ENCODE measurements at places on chromosomes 1 and 21. TPM values are rescaled to one million over a fixed set of nuclear protein-coding genes. Genes with fewer than 3 reads are reported as not detected.

DNA sequence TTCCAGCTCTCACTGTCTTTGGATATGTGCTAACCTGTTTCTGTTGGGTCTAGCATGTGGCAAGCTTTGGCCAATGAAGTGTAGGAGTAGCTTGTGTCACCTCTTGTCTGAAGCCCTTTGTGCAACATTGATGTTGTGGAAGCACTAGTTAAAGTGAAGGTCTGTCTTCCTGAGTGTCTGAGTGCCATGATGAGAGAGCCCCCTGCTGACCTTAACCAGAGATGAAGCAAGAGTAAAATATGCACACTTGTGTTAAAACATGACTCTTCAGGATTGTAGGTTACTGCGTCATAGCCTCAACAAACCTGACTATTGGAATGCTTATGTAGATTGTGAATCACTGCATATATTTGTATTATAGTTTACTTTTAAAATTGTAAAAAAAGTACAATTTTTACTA lies 103.7 kb downstream of the NCAM2 start:
- H3K4me1 ChIP-seq: no peaks in the 10 kb centered on the region
- H3K27me3 ChIP-seq: no peaks in the 10 kb centered on the region
- H3K36me3 ChIP-seq: no peaks in the 10 kb centered on the region
- no peak overlapping the region for H3K4me3 ChIP-seq
- peak; percentile 67 for DNase-seq

The AMY2A gene
- not detected for total RNA-seq

The LRIG2 gene
- total RNA-seq: 27.9 TPM

GRCh38 chr1:54081306-54082270 lies 28.2 kb downstream of the TCEANC2 start:
- H3K36me3 ChIP-seq: no peaks in the 10 kb centered on the region
- H3K4me1 ChIP-seq: no peaks in the 10 kb centered on the region
- no peak overlapping the region for H3K4me3 ChIP-seq
- peak; percentile 97 for DNase-seq

GRCh38 chr1:10309243-10310011 lies 89.4 kb upstream of the PGD start:
- no peak overlapping the region for H3K4me3 ChIP-seq
- H3K27me3 ChIP-seq: no peaks in the 10 kb centered on the region
- H3K36me3 ChIP-seq: peaks cover 49% of the 10 kb centered on the region
- no peak for DNase-seq
- H3K27ac ChIP-seq: no peak overlapping the region

GRCh38 chr21:25501996-25502665 lies 105.2 kb downstream of the MRPL39 start:
- no peaks in the 10 kb centered on the region for H3K4me1 ChIP-seq
- no peak for DNase-seq
- no peak overlapping the region for H3K4me3 ChIP-seq
- no peaks in the 10 kb centered on the region for H3K27me3 ChIP-seq

GRCh38 chr1:113677250-113678158 lies 81.8 kb downstream of the PHTF1 start:
- no peak for DNase-seq
- H3K4me1 ChIP-seq: no peaks in the 10 kb centered on the region
- no peak overlapping the region for H3K4me3 ChIP-seq
- H3K36me3 ChIP-seq: peaks cover 65% of the 10 kb centered on the region
- no peak overlapping the region for H3K27ac ChIP-seq

DNA sequence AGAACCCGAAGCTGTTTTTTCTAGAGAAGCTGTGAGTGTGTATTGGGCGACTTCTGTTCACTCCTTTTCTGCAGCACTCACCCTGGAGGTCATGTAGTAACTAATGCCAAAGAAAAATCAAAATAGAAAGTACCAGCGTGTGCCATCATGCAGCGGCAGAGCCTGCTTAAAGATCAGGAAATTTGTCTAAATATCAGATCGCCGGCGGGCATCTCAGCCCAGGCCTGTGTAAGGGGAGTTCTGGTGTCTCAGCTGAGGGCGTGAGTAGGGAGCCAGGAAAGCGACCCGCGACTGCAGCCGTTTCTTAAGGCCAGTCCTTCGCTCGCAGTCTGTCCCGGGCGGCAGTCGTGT lies 768 bp downstream of the EDARADD start:
- DNase-seq: no peak
- peaks cover 26% of the 10 kb centered on the region for H3K27me3 ChIP-seq
- H3K36me3 ChIP-seq: no peaks in the 10 kb centered on the region
- H3K27ac ChIP-seq: no peak overlapping the region

DNA sequence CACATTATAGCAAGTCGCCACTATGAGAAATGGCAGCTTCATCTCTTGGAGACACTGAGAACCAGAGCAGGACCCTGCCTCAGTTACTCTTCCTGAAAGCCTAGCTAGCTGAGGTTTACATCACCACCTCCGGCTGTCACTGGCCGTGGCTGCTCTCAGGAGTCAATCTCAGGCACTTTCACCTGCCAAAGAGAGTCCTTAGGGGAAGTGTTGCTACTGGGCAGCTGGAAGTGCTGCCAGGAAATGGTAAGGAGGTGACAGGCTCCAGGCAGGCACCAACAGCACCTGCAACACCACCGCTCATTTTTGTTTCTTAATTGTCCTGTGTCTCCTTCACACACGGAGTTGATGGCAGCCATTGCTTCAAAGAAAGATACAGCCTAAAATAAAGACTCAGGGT lies 92.5 kb downstream of the DSCAM start:
- DNase-seq: no peak
- no peak overlapping the region for H3K4me3 ChIP-seq
- no peak overlapping the region for H3K27ac ChIP-seq
- H3K27me3 ChIP-seq: no peaks in the 10 kb centered on the region
- H3K36me3 ChIP-seq: no peaks in the 10 kb centered on the region

GRCh38 chr1:21672478-21673276 lies 3.5 kb upstream of the RAP1GAP start:
- no peaks in the 10 kb centered on the region for H3K4me1 ChIP-seq
- no peak overlapping the region for H3K4me3 ChIP-seq
- peaks cover 2% of the 10 kb centered on the region for H3K36me3 ChIP-seq
- peaks cover 11% of the 10 kb centered on the region for H3K27me3 ChIP-seq
- DNase-seq: no peak
- H3K27ac ChIP-seq: no peak overlapping the region

GRCh38 chr1:94314222-94314858 lies 77.0 kb upstream of the ARHGAP29 start:
- no peak for DNase-seq
- H3K4me1 ChIP-seq: peaks cover 9% of the 10 kb centered on the region
- H3K36me3 ChIP-seq: no peaks in the 10 kb centered on the region
- peaks cover under 1% of the 10 kb centered on the region for H3K27me3 ChIP-seq
- H3K27ac ChIP-seq: no peak overlapping the region

DNA sequence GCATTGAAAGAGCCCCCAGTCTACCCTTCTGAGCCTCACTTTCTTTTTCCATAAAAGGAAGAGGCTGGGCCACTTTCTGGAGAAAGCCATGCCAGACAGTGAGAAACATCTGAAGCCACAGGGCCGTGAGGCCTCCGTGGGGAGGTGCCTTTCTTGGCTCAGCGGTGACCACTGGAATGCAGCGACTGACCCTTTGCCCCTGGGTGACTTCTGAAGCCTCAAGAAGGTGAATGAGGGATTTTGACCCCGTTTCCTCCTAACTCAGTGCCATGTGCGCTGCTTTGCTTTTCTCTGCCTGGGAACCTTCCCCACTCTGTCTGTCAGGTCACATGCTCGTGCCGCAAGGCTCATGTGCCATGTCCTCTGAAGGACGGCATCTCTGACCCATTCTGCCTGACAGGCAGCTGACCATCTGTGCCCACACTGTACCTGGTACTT lies 44.7 kb upstream of the A3GALT2 start:
- peak overlapping the region; percentile 100 for H3K27ac ChIP-seq
- no peak overlapping the region for H3K4me3 ChIP-seq
- H3K4me1 ChIP-seq: peaks cover 44% of the 10 kb centered on the region
- peaks cover 14% of the 10 kb centered on the region for H3K27me3 ChIP-seq
- no peak for DNase-seq
- no peaks in the 10 kb centered on the region for H3K36me3 ChIP-seq

DNA sequence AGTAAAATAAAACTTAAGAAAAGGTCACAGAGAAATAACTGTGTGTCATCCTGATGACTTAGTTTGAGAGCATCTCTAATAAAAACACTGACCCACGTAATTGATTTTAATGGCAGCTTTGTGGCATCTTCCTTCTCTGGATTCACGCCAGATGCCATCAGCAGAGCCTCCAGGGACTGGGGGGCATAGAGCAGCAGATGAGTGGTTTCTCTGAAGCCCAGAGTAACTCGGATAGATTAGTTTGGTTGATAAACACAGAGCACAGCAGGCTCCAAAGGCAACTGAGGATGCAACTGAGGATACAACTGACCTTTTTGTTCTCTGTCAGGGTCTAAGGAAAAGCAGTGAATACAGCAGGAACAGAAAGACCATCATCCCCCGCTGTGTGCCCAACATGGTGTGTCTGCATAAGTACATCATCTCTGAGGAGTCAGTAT lies 180.8 kb downstream of the RPS6KC1 start:
- H3K4me3 ChIP-seq: no peak overlapping the region
- no peak overlapping the region for H3K27ac ChIP-seq
- H3K36me3 ChIP-seq: peaks cover 26% of the 10 kb centered on the region
- DNase-seq: peak; percentile 82
- H3K27me3 ChIP-seq: no peaks in the 10 kb centered on the region
- peaks cover 11% of the 10 kb centered on the region for H3K4me1 ChIP-seq

- H3K4me1 ChIP-seq: no peaks in the 10 kb centered on the region
- no peak overlapping the region for H3K4me3 ChIP-seq
- no peak overlapping the region for H3K27ac ChIP-seq
- no peaks in the 10 kb centered on the region for H3K36me3 ChIP-seq
Measured at GRCh38 chr1:208665936-208666335, 421.8 kb upstream of the PLXNA2 start.

The CELA2B gene
- not detected for total RNA-seq

DNA sequence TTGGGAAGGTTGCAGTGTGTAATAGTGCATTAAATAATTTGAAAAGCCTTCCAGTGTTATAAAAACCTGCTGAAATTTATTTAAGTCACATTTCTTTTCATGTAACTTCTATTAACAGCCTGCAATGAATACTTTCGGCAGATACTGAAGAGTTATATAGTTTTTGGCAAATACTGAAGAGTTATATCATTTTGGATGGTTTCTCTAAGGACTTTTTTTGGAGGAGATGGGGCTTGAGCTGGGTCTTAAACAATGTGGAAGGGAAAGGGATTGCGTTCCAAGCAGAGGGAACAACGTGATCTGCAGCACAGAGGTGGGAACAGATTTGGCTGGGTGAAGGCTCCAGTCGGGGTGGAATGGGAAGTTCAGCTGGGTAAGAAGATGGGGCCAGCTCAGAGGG lies 39.8 kb downstream of the MTR start:
- no peak for DNase-seq
- H3K4me3 ChIP-seq: no peak overlapping the region
- H3K27me3 ChIP-seq: no peaks in the 10 kb centered on the region
- H3K27ac ChIP-seq: no peak overlapping the region

GRCh38 chr21:29496337-29496736 lies 197.6 kb downstream of the BACH1 start:
- no peaks in the 10 kb centered on the region for H3K36me3 ChIP-seq
- DNase-seq: no peak
- H3K4me3 ChIP-seq: no peak overlapping the region
- H3K27me3 ChIP-seq: no peaks in the 10 kb centered on the region
- H3K27ac ChIP-seq: no peak overlapping the region

DNA sequence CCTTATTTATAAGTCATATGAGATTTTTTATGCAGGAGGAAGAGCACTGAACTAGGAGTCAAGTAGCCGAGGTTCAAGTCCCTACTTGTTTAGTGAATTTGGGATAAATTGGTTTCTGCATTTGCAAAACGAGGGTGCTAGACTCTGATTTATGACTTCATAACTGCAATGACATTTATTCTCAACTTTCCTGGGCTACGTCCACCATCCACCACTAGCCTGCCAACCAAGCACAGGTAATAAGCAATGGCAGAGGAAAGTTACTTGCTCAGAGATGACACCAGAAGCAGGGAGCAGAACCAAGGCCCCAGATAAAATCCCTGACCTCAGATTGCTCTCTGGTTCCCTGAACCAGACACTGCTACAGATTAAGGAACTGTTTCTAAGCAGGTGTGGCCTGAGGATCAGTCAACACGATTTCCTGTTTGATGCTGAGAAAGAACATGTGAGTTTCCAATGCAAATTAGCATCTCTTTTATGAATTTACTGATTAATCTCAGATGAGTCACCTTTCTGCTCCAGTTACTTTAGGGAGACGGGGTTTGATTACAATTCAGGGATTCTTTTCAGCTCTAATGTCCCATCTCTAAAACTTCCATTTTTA lies 52.7 kb downstream of the PLPP3 start:
- no peak overlapping the region for H3K27ac ChIP-seq
- H3K27me3 ChIP-seq: no peaks in the 10 kb centered on the region
- H3K36me3 ChIP-seq: peaks cover 24% of the 10 kb centered on the region
- no peak for DNase-seq
- H3K4me3 ChIP-seq: no peak overlapping the region

DNA sequence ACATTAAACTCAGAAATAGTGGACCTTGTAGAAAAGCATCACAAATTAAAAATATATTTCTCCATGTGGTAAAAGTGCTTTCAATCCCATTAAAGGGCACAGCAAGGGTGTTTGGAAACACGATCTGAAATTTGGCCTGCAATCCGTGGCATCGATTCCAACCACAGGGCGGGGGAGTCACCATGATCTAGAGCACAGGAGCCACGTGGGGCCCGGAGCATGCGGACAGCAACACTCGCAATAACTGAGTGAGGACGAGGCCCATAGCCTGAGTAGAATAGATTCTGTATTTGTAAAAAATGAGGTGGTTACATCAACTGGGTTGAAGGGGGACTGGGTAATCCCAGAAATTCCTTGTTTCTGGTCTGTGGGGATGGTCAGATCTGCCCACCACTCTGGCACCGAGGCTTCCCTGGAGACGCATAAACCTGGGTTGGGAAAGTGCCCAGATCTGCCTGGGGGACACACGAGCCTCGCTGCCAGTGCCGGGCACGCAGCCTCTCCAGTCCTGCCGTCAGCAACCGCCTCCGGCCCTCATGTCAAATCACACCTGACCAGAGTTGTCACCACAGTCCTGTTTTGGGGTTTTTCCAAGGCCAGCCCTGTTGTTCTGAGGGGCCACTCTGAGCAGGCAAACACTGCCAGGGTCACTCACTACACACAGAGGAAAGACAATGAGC lies 104.3 kb downstream of the PGBD5 start:
- no peak for DNase-seq
- H3K27me3 ChIP-seq: no peaks in the 10 kb centered on the region
- no peaks in the 10 kb centered on the region for H3K36me3 ChIP-seq
- no peaks in the 10 kb centered on the region for H3K4me1 ChIP-seq
